ENCODE measurements at places on chromosomes 12 and 14.
A peak's percentile ranks its signal among the peaks of the same experiment; 100 is the strongest.

DNA sequence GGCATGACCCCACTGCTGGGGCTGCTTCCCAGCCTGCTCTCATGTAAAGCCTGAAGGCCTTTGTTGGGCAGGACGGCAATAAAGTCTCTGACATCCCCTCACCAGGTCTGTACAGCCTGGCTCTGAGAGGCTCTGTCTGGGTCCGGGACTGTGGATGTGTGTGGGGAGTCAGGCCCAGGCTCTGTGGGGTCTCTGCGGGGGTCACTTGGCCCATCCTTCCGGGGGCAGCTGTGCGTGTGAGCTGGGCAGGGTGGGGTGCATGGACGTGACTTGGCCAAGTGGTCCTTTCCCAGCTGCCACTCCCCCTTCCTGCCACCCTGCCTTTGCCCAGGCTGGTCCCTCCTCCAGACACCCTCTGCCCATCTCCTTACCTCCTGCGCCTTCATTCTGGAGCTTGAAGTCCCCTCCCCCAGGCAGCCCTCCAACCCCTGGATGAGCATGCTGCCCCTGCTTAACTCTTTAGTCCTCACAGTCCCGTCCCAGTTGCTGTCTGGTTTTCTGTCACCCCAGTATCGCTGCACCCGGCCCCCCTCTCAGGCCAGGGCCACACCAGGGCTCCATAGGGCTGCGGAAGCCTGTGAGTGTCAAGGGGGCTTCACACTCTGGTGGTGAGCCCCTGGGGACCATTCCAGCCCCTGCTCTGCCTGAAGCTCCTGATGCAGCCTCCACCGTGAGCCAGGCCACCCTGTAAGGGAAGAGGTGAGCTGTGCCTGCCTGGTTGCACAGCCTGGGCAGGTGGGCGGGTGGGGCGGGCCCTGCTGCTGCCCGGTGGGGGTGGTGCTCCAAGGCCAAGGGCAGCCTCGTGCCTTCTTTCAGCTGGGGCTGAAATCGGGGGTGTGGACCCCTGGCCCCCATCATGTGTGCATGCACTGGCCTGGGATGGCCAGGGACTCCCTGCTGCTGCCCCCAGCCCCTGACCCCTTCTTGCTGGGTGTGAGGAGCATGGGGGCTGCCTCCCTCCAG lies 25.5 kb upstream of the KIF26A start:
- DNase-seq, result peak; percentile 77

- DNase-seq, result no peak
These were observed 123.1 kb upstream of the KRR1 start for GRCh38 chr12:75634244-75635222.

DNA sequence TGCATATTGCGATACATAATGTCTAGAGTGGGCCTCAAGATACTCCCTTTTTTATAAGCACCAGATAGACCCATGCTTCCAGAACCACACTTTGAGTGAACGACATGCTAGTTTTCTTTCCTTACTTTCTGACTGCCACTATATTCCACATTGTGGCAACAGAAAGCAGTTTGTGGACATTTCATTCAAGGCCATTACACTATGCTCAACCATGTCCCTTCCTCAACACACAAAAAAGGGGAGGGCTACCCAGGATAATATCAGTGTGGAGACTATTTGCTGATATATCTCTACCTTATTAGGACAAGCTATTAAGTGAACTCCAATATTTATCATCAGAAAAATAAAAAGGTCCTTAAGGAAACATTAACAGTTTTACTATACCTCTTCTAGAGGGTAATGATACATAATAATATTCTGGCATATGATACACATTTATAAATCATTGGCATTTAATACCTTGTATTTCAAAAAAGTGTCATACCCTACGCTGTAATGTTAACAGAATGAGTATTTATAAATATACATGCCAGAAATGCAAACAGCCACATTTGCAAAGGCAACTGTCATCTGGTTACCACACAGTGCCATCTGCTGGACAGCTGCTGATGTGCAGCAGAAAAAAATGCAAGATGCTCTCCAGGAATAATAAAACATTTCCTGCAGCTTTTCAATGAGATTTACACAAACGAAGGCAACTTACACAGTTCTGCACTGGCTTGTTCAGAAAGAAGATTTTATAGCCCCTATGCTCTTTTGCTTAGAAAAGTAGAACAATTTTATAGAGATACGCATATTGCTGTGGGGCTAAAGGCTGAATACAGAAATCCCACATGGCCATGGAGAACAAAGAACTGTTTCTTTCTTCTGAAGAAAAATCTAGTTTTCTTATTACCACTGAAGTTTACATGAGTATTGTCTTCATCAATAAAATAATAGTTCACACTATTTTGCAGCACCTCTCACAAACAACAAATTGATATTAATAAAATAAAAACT lies 182.2 kb upstream of the GRIP1 start:
- peak; percentile 62 for DNase-seq

DNA sequence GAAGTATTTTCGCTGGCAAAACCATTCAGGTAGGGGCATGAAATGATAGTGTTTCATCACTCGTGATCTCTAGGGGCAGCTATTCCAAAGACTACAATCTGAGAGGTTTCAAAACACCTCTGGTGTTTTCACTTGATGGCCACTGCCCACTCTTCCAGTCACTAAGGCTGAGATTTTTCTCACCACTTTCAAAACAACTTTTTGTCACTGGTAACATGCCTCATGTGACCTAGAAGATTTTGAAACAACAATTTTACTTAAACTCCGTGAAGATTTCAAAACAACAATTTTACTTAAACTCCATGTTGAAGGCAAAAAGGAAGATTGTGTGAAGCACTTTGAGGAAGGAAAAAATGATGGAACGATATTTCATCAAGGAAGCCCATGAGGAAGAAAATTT lies 1.2 kb upstream of the IRAK3 start:
- DNase-seq, result no peak

GRCh38 chr14:31941487-31941886 lies 135.6 kb upstream of the ARHGAP5 start:
- DNase-seq, result no peak

DNA sequence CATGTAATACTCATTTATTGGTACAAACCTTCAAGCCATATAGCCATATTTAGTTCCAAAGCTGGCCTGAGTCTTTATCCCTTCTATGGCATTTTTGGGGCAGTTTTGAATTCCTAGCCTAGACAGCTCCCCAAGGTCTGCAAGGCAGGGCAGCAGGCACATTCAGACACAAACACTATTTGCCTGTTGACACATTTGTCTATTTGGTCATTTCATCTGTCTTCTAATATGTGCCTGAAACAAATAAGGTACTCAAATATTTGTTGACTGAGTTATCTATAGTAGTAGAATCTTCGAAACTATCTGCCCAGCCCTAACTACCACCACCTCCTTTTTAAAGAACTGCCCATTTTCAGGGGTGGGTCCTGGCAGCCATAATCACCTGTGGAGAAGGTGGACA lies 9.3 kb downstream of the PPM1H start:
- DNase-seq, result no peak

DNA sequence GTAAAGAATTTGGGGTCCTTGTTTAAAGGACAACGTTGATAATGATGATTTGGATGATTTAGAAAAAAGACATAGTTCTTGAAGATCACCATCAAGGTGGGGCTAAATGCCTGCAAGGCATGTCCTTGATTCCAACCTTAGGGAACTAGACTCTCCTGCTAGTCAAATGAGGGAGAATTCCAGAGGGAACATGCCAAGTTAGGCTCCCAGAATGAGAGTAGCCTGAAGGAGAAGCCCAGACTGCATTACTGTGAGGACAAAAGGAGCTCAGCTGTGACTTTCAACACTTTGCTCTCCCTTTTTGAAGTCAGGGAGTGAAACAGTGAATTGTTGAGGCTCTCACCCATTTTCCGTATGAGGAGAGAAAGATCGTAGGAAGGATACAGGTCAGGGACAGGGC lies 95.2 kb upstream of the TBX3 start:
- no peak for DNase-seq

- DNase-seq, result no peak
These were observed 372.9 kb downstream of the DPF3 start for GRCh38 chr14:72521045-72521444.

GRCh38 chr14:92384461-92385133 lies 61.6 kb downstream of the SLC24A4 start:
- DNase-seq, result no peak

DNA sequence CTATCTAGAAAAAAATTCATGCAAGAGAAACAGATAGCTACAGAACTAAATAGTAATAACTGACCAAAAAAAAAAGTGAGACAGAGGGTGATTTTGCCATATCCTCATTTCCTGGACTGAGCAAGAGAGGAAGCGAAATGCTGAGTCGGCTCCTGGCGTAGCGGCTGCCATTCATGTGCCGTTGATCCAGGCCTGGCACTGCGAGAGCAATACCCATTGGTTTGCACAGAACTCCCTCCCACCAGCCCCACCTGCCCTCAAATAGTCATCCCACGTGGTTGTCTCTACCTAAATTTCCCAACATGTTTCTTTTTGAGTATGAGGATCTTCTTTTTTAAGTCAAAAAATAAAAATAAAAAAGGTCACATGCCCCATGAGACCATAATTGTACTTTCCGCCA lies 9.4 kb upstream of the WNT5B start:
- DNase-seq, result no peak

GRCh38 chr12:131980263-131980662 lies 30.5 kb downstream of the EP400 start:
- DNase-seq, result no peak

GRCh38 chr12:79983986-79984620 lies 49.2 kb upstream of the PPP1R12A start:
- DNase-seq, result no peak

- DNase-seq, result no peak
These were observed 86.2 kb upstream of the GPHB5 start for GRCh38 chr14:63404906-63405305.

DNA sequence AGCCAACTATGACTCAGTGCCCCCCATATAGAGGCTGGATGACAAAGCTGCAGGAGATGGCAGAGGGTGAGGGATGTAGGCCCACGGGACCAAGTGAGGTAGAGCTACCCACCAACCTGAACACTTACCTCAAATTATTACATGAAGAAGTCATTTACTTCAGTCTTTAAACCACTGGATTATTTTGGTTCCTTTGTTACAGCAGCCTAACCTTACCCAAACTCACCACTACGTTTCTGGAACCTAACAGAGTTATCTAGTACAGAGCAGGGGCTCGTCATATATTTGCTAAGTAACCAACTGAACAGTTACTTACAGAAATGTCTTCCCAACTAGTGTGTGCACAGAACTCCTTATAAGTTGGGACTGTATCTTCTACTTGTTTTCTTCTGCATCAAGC lies 85.2 kb upstream of the IGF1 start:
- no peak for DNase-seq

- DNase-seq, result no peak
These were observed 137.4 kb downstream of the AEBP2 start for GRCh38 chr12:19576506-19577280.

DNA sequence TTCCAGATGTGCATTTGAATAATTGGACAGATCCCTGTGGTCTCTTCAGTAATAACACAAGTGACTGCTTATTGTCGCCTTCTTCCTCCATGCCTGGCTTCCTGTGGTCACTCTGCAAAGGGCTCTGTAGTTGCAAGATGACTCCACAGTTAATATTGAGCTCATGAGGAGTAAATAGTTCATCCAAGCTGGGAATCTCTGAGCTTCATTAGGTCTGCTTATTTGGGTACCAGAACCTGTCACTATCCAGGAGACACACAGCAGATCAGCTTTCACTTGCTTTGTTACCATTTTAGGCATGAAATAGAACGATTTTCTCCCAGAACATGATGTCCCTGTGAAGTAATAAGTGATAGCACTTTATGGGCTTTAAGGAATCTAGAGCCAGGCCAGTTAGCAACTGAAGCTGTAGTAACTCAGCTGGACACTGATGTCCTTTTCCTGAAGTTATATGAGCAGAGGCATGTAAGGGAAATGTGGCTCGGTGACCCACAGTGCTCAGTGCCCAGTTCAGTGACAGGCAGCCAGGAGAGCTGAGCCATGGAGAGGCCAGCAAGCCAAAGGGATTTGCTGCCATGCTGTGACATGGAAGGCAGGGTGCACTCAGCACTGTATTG lies 50.1 kb downstream of the CRADD start:
- DNase-seq, result no peak

- no peak for DNase-seq
These were observed 122.0 kb upstream of the SEL1L start for GRCh38 chr14:81655423-81656314.

GRCh38 chr14:75301666-75302325 lies 23.2 kb downstream of the FOS start:
- DNase-seq, result peak; percentile 71

- DNase-seq, result no peak
These were observed 130.3 kb upstream of the RBM19 start for GRCh38 chr12:114096461-114096860.

DNA sequence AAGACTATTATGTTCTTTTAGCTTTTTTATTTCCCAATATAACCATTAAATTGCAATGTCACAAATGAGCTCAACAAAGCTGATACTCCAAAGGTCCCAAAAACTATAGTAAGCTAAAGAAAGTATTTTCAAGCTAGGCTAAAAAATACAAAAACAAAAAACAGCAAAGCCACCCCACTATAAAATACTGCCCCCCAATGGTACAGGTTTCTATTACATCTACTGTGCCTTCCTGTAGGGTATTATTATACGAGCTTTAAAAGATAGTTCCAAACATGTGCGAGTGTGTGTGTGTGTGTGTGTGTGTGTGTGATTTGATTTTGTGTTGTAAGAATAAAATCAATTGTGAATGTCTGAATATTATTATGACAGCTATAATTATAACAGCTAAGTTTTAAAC lies 1.1 kb downstream of the IFNG start:
- DNase-seq, result no peak

DNA sequence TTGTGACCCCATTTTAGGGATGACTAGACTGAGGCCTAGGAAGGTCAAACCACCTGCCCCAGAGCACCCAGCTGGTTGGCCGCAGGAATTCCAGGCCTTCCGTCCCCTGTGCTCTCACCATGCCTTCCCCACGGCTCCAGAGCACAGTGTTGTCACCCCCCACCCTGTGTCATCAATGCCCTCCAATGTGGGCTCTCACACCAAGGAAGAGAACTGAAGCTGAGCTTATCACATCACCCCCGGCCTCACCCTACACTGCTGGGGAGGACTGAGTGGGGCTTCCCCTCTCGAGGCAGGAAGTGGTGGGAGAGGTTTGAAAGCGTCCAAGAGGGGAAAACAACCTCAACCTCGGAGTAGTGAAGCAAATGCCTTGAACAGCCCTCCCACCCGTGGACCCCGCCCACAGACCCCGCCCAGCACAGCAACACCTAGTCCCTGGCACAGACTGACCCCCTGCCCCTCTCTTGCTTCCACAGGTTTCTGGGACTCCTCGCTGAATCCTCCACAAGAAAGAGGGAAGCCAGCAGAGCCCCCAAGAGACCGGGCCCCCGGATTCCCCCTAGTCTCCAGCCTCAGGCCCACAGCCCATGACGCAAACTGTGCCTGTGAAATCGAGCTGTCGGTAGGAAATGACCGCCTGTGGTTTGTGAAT lies 97.2 kb downstream of the LGMN start:
- DNase-seq, result no peak

- DNase-seq, result peak; percentile 92
These were observed 8.8 kb upstream of the SH2B3 start for GRCh38 chr12:111396726-111397445.

Measured in suprapubic skin (tissue), 4 donors.